ENCODE measurements at places on chromosomes 1 and 21.

GRCh38 chr1:67887146-67887545 lies 53.9 kb upstream of the GNG12 start:
- no peak for DNase-seq

GRCh38 chr1:164967300-164967699 lies 389.2 kb downstream of the LMX1A start:
- no peak for DNase-seq

DNA sequence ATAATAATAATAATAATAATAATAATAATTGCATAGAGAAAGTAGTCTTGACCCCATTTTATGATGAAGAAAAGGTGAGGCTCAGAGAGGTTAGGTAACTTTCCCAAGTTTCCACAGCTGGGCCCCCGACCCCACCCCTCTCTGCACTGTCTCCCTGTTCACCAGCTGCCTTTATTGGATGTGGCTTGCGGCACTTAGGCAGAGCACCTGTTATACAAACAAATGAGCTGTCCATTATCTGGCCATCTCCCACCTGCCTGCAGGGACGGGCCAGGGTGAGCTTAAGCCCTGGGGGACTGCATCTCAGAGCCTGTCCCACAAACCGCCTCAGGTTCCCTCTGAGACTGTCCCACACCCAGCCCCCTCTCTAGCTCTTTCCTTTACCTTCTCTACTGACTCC lies 10.1 kb upstream of the EFNA1 start:
- no peak for DNase-seq

DNA sequence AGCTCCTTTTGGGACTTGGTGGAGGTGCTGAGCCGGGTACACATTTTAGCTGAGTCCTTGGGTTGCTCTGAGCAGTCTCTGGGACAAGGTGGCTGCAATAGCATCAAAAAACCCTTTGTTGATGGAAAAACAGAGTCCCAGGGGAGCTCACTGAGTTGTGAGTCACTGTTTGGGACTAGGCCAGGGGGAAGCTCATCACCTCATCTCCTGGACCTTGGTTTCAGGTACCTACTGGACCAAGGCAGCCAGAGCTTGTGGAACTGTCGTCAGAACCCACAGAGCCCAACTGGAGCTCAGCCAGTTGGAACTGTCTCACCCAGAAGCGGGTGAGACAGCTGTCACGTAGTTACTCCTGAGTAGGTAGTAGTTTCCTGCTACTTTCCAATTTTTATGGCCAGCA lies 146.7 kb downstream of the HLX start:
- no peak for DNase-seq

DNA sequence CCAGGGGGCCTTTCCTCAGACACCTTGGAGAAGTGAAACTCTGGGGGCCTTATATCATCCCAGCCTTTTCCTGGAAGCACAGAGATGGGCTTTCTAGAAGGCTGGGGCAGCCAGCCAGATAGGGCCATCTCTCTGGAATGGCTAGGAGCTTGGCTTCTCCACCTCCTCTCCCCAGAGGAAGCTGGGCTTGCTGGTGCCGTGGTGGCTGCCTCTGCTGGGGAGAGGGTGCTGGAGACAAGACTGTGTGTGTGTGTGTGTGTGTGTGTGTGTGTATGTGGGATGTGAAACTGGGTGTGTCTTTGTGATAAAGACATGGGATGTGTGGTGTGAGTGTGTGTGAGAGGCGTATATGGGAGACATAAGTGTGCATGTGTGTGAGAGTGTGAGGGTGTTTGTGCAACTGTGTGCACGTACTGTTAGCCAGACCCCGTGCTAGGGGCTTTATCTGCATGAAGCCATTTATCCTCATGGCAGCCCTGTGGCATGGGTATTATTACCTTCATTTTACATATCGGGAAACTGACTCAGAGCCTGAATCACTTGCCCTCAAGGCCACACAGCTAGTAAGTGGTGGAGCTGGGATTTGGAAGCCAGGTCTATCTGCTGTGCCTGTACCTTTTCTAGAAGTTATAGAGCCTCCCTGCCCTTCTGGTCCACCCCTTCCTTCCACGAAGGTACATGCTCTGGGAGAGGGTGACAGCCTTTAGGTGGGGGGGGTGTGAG lies 44.2 kb downstream of the PTPRU start:
- no peak for DNase-seq

GRCh38 chr1:24505816-24506215 lies 3.2 kb downstream of the RCAN3 start:
- DNase-seq: no peak

GRCh38 chr1:10771789-10772188 lies 24.7 kb downstream of the CASZ1 start:
- no peak for DNase-seq

GRCh38 chr1:40075266-40075665 lies 21.8 kb downstream of the PPT1 start:
- DNase-seq: no peak

GRCh38 chr1:215181518-215181917 lies 99.0 kb downstream of the KCNK2 start:
- DNase-seq: no peak

- DNase-seq: no peak
These were observed 39.0 kb upstream of the RGS5 start for GRCh38 chr1:163241746-163242145.

DNA sequence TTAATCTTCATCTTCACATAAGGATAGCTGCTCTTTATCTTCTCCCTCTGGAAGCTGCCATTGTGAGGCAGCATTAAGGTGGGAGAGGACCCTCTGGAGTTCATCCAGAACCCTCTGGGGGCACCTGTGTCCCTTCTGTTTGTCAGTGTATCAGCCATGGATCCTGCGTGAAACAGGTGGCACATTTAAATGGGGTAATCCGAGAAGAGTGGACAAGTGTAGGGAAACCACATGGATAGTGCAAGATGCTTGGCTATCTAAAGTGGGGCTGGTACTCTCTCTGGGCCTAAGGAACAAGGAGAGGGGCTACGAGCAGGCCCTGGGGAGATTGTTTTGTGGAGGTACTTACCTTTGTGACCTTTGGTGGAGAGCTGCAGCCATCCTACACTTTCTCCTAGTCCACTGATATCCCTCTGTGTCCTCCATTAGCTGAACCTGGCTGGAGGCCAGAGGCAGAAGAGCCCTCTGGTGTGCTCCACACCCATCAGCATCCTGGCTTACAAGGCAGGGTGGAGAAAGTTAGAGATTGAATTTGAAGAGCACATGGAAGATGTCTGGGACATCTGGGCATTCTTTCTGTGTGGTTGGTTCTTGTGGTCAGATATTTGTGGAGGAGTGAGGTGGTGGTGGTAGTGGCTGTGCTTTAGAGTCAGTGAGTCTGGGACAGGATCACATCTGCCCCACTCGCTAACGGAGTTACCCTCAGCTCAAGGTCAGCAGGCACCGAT lies 117.7 kb downstream of the FGGY start:
- DNase-seq: no peak

DNA sequence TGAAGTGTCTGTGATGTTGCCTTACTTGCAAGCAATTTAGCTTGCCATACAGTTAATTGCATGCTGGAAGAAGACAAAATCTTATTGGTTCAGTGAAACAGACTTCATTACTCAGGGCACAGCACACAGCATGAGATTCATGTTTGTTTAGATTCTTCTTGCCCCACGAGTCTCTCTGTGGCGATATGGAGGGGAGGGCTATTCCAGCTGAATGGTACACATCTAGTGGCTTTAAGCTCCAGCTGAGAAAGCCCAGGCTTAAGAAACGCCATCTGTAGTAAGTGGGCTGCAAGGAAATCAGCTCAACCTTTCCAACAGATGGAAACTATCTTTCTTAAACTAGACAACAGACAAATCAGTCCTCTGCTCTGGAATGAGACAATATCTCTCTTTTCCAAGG lies 1022.0 kb downstream of the NCAM2 start:
- DNase-seq: no peak

DNA sequence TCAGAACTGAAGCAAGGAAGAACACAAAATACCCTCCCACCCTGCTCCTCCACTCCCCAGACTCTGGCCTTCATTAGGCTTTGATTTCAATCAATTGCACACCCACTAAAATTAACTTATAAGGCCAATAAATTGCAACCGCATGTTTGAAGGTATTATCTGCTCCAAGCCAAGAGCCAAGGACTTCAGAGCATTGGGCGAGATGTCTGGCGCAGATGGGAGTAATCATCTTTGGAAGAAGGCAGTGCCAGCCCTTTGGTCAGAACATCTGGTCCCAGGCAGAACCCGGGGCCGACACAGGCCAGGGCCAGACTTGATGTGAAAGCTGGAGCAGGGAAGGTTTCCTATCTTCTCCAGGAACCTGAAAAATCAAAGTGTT lies 60.0 kb downstream of the SLC66A1 start:
- DNase-seq: no peak

DNA sequence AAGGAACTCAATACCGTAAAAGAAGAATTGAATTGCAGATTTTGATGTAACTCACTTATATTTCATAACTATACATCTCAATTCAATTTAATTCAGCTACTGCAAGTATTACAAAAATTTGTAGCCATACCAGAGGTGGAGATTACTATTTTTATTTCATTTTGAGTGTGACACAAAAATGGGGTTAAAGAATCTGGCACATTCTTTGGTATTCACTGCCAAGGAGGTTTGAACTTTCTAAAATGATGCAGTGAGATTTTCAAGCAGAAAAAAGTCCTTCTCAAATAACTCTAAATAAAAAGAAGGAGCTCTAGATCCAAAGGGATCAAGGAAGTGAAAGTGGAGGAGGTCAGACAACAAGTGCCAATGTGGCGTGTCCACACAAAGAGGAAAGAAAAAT lies 569.0 kb downstream of the DPYD start:
- no peak for DNase-seq

- DNase-seq: no peak
These were observed 231.9 kb downstream of the TNR start for GRCh38 chr1:175511496-175511895.

GRCh38 chr1:181129771-181130606 lies 41.5 kb downstream of the IER5 start:
- DNase-seq: no peak

DNA sequence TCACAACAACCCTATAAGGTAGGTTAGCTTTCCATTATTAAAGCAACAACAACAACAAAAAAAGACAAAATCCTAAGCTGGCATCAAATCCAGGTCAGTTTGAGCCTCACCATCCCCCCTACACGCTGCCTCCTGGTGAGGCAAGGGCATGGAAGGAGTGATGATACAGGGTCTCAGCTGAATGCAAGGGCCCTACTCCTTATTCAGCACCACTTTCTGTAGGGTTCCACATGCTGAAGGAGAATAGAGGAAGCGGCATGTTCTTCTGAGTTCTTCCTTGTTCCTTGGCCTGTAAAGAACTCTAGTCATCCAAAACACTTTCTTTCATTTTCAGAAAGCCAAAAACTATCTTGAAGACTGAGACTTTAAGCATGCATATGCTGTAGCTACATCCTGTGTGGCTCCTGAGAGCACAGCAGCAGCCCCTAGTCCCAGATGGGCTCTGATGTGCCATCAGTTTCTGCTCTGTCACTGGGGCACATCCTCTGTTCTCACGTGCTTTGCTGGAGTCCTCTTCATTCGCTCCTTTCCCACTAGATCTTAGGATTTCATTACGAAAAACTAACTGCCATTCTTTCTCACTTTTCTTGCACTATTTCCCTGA lies 6.2 kb downstream of the ILDR2 start:
- no peak for DNase-seq

DNA sequence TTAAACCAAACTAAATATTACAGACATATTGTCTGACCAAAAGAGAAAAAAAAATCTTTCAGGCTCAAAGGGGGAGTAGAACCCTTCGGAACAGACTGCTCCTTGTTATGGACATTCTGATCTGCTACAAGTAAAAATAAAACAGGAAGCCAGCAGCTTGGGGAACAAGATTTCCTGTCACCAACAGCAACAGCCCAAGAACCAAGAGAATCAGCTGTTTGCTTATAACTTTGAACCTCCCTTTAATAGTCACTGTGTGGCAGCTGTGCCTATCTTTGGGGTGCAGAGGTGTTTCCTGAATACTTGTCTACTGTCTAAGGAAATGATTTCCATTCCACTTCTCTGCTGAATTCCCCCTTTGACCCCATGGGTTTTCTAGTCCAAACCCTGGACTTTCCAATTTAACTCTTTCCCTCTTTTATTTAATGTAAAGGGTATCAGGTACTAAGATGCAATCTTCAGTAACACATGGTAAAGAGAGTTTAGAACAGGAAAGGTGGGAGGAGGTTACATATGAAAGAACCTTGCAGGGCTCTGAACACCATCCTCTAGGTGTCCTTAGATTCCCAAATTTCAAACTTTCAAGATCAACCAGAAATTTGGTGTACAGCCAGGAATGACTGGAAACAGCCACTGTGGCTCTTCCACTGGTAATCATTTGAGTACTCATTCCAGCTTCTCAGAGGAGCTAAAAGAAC lies 38.6 kb downstream of the GPR3 start:
- no peak for DNase-seq

- DNase-seq: no peak
These were observed 26.4 kb downstream of the ELF3 start for GRCh38 chr1:202036595-202037387.

DNA sequence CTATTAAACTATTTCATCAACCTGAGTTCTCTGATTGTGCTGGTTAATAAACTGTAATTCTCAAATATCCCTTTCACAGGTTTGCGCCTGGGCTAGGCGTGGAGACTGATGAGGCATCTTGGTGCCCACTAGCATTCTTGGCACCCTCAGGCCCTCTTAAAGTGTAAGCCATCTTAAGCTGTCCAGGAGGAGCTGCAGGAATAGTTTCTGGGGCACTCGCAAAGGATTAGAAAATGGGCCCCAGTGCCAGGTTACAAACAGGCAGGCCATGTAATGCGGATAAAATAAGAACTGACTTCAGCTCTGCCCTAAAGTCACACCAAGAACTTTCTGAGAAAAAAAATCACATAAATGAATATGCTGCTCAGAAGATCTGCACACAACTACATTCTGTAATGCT lies 1.1 kb downstream of the CASQ2 start:
- no peak for DNase-seq
